ENCODE measurements at places on chromosomes 5 and 9.

GRCh38 chr5:120320626-120321025 is 143.5 kb upstream of the PRR16 start:
- DNase-seq: no peak

DNA sequence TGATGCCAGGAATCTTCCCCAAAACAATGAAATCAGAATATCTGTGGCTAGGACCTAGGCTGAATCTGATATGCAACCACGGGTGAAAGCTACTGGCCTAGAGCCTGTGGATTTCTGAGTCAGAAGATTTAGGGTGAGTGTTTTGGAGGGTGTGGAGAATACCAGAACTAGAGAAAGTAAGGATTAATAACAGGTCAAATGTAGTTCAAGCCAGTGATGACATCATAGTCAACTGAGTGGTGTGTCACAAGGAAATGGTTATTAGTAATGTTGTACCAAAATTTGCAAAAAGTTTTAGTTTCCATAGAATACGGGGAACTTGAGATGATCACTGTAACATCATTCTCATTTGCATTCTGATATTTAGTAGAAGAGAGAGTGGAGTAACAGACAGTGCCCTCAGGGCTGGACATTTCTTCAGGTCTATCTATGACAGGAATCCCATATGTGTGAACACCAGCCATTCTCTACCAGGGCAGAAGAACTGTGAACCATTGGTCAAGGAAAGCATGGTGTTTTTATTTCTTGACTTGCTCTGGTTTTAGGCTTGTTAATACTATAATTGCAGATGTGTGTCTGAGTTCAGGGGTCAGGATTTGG is 3.7 kb downstream of the GALNT12 start:
- DNase-seq: no peak

DNA sequence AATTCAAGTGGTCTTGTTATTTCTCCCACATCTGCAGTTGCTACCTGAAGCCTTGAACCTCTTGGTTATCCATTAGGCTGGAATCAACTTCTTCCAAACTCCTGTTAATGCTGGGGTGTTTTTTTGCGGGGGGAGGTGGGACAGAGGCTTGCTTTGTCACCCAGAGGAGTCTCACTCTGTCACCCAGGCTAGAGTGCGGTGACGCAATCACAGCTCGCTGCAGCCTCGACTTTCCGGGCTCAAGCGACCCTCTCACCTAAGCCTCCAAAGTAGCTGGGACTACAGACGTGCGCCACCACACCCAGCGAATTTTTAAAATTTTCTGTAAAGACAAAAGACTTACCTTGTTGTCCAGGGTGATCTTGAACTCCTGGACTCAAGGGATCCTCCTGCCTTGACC is 4.4 kb downstream of the SCGB3A1 start:
- DNase-seq: no peak

GRCh38 chr5:96943799-96944198 is 7.9 kb downstream of the LNPEP start:
- no peak for DNase-seq

DNA sequence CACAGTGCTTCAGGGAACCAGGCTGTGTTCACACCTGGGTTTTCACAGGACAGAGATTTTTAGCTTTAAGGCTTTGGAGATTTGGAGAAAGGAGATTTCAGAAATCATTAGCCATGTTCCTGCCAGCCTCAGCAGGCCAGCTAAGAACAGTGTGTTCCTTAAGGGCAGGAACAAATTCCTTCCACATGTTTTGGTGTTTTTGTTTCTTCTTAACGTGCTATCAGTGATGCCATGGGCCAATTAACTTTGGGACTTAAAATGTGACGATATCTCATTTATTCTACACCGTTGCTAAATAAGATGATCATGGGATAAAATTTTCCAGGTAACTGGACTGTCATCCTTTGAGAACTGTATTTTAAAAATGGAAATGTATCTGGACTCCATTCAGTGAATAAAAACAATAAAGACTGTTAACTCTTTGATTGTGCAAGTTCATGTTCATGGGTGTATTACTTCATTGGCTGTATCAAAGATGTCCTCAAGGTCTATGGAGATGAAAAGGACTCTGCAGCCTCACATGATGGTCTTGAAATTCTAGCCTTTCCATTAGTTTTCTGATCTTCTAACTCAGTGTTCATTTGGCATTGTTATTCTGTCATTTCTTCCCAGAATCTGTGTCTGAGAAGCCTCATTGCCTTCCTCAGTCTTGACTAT is 72.3 kb downstream of the ZNF366 start:
- no peak for DNase-seq

DNA sequence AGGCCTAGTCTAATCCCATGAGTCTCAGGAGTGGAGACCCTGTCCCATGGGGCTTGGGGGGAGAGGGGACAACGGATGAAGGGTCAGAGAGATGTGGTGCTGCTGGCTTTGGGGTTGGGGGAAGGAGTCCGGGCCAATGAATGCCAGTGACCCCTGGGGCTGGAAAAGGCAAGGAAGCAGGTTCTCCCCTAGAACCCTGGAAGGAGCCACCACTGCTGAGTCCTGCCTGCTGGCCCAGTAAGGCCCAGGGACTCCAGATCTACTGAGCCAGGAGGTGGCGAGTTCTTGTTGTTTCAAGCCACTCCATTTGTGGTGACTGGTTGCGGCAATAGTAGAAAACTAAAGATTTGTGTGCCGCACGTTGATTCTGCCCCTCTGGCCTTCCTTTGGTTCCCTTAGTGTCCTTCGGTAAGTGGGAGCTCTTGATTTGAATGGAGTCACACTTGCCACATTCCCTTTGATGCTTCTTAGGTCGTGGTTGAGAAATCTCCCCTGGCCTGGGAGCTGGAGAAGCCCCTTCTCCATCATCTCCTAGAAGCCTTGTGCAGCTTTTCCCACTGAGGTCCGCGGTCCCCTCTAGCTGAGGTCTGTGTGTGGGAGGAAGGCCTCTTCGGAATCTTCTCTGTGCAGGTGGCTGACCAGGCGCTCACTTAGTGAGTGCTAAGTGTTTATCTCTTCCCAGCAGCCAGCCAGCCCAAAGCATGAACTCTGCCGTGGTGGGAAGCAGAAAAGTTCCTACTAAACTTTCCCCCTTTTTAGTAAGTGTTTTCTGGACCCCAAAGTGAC is 9.0 kb downstream of the FCN1 start:
- DNase-seq: no peak

DNA sequence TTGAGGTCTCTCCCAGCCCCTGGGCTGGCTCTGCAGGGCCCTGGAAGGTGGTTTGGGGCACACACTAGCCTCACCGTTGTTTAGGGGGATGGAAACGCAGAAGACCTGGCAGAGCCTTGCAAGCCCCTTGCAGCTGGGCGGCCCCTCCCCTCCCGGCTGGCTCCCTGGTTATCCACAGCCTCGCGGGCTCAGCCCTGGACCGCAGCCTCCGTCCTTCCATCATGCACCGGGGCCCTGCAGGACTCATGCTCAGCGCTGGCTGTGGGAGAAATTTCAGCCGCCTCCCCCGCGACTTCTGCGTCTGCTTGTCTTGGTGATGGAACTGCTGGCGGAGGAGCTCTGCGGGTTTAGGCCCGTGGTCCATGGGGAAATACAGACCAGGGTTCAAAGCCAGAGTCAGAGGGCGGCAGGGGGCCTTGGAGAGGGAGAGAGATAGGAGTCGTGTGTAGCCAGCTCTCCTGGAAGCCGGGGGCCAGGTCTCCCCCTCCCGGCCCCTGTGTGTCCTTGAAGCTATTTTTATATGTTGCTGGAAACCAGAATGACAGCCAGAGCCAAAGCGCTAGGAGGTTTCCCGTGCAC is 75.8 kb upstream of the IER5L start:
- no peak for DNase-seq

DNA sequence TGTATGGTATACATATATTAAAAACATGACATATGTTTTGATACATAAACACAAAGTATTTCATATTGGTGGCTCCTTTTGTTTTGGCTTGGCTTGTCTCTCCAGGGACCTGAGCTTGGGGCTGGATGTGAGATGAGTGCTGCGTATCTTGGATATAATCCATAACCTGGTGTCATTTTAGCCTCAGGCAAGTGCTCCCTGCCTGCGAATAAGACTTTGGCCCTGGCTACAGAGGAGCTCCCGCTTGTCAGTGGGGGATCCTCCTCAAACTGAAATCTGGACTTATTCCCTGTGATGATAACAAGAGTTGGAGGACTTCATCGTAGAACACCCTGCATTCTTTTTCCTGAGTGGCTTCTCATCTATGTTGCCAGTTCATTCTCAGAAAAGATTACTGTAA is 341.7 kb upstream of the CLINT1 start:
- DNase-seq: no peak

- no peak for DNase-seq
Observed at GRCh38 chr5:154849264-154849785, 1.1 kb downstream of the FAXDC2 start.

GRCh38 chr9:105979290-105979689 is 284.9 kb downstream of the TMEM38B start:
- no peak for DNase-seq

GRCh38 chr9:106025453-106025852 is 331.1 kb downstream of the TMEM38B start:
- no peak for DNase-seq

DNA sequence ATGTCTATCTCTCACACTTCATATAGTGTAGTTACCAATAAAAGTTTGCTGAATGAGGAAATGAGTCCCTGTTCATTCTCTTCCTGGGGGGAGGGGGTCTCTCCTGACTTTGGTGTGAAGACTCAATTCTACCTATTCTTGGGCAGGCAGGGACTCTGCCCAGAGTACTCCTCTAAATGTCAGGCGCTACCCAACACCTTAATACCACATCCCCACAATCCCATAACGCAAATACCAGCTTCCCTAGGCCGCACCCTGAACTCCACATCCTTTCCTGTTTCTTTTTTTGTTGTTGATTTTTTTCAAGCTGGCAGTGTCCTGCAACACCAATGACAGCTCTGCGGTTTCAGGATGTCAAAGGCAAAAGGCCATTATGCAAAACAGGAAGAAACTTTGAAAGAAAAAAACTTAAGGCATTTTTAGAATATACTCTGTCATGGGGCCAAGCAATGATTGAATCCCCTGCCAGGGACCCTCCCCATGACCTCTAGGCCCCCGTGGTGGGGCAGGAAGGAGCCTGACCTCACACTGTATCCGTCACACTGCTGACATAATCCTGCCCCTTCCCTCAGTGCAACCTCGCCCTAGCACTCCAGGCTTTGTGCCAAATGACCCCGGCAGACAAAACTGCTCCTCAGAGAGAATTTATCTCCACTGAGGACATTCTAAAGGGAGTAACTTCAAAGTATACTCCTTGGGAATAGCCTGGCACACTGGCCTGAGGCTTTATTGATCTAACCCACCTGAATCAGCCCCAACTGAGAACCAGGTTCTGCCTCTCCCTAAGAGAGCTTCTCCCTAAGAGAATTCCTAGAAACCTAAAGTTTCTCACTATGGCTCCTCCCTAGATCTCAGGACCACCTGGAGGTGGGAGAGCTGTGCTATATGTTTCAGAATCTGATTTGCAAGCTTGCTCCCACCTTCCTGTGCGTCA is 8.0 kb downstream of the B4GALT1 start:
- DNase-seq: no peak

GRCh38 chr5:177475563-177476427 is 2.4 kb upstream of the DBN1 start:
- DNase-seq: no peak

DNA sequence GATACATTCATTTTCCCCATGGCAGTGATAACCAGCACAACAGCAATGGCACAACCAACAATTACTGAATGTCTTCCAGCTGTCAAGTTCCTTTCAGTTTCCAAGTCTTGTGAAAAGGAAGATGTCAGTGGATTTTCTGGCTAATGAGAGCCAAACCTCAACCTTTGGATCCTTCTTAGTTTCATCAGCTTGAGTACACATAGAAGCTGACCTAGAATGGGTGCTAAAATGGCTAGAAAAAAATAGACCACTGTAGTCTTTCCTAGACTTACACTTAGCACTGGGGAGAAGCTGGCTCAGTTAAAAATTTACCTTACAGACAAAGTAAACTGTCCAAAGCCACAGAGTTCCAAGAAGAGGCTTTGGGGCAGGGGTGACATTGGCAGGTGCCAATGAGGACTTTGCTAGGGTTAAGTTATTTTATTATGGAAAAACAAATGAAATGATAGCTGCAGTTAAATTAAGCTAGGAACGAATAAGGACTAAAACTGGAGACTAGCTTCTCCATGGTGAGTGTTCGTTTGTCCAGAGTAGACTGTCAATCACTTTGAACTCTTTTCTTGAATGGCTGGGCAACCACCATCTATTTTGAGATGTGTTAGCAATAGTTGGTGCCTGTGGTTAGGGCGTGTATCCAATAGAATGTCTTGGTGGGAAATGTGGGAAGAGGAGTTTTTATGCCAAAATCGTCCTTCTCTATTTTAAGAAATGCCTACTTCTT is 25.9 kb upstream of the TXN start:
- DNase-seq: no peak
